ENCODE measurements at places on chromosomes 12 and 14. TPM values are rescaled to one million over a fixed set of nuclear protein-coding genes. Genes with fewer than 3 reads are reported as not detected.

- no peak for DNase-seq
Measured at GRCh38 chr14:20624495-20625070, 16.9 kb downstream of the OR6S1 start.

GRCh38 chr14:92049781-92050180 lies 9.9 kb upstream of the TRIP11 start:
- no peak for DNase-seq

GRCh38 chr12:63038713-63039100 lies 103.8 kb upstream of the PPM1H start:
- no peak for DNase-seq

GRCh38 chr12:68612697-68613096 lies 2.0 kb downstream of the RAP1B start:
- DNase-seq, result no peak

DNA sequence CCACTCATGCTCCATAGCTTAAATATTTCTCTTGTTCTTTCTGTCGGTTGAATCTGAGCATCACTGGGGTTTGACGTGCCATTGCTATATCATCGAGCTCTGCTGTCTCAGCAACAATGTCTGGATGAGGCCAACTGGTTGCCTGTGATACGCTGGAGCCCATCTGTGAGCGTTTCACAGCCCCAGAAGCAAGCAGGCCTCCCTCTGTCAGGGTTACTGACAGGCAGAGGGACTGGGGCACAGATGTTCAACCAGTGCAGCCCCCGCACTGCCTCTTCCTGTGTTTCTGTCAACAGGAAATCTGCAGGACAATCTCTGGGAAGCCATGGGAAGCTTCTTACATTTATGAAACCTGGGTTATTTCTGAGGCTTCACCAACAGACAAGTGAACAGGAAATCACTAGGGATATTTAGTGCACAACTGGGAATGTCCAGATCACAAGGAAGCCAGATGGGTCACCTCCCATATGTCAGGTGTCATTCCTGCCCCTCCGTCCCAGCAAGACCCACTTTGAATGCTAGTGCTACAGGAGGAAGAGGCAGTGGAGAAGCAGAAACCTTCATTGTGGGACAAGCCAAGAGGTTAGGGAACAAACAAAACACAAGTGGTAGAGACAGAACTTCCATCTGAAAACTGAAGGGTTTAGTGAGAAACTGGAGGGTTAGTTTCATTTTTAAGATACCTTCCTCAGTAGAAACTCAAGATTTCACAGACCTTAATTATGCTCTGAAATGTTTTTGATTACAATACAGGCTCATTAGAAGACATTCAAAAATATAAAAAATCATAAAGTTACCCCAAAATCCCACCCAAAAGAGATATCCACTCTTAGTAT lies 24.1 kb downstream of the DMAC2L start:
- DNase-seq, result no peak

CFAP73 gene
- 3.1 TPM for polyA plus RNA-seq

DNA sequence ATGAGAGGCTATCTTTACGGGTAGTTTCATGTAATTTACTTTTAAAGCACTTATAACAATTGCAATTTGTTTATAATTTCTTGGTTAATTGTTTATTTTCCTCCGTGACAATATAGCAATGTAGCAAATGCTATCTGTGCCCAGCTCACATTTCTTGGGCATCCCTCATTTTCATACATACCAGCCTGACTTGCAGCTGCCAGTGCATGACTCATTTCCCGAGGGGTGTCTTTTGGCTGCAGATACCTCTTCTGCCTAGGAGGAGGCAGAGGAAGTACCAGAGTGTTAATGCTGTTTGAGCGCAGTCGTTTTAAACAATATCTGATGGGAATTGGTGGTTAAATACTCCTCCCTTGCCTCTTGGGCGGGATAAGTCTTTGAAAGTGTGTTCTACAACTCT lies 104.2 kb upstream of the ABCD2 start:
- no peak for DNase-seq

Measured in renal cortex interstitium (tissue), 15 donors.